Stimulated activated CD4-positive, alpha-beta T cell treated with anti-CD3 and anti-CD28 coated beads, Interleukin-1b, Interleukin-23, amount 100 ng/mL, for 1 hour (primary cell): ENCODE measurements at places on chromosomes 3 and 15.

DNA sequence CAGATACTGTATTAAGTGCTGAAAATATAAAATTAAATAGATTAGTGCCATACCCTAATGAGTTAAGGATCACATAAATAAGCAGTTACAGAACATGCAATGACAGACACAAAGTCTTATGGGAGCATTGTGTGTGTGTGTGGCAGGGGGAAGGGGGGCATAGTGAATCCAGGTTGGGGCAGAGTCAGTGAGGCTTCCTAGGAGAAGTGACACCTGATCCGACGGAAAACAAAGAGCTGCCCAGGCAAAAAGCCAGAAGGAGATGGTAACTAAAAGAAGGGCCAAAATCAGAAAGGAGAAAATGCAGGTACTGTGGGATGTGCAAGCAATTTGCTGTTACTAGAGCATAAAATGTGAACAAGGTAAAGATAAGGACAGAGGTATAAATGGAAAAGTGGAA, 80.1 kb upstream of the CHRM5 start:
- no peak for DNase-seq

GRCh38 chr3:44359146-44359751, 20.7 kb downstream of the TCAIM start:
- no peak for DNase-seq

- DNase-seq = no peak
Measured at GRCh38 chr3:150469931-150470740, 62.0 kb downstream of the TSC22D2 start.

DNA sequence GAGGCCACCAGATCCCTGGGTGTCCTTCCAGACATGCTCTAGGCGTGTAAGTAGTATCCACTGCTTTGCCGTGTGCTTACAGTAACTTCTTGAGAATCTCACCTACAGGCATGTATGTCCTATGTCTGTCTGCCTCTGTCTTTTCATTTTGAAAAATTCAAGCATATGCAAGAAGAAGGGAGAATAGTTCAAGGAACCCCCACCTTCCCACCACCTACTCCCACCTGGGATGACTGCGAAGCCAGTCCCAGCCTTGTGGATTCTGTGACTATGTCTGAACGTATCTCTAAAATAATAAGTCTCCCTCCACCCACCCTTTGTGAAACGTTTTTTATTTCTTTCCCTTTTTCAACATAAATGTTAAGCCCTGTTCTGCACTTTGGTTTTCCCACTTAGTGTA, 15.0 kb downstream of the CHST13 start:
- DNase-seq = no peak

GRCh38 chr3:11367143-11367693, 95.0 kb downstream of the ATG7 start:
- no peak for DNase-seq

- no peak for DNase-seq
Measured at GRCh38 chr15:90365414-90366055, 13.5 kb downstream of the ZNF774 start.

DNA sequence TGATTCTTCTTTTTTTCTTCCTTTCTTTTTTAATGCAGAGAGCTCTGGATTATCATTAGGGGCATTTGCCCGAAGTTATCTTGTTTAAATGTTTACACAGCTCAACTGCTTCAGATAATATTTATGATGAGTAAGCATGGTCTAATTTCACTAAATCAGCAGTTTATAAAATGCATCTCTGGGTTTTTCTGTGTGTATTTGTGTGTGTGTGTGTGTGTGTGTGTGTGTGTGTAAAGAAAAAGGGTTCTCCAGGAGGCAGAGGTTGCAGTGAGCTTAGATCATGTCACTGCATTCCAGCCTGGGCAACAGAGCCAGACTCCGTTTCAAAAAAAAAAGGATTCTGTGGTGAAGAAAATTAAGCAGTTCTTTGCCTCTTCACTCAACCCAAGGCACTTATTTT, 25.9 kb upstream of the TNFSF10 start:
- DNase-seq = no peak

GRCh38 chr15:60758961-60759729, 280.2 kb upstream of the ICE2 start:
- DNase-seq = no peak

GRCh38 chr3:194654443-194654842, 17.5 kb downstream of the LSG1 start:
- DNase-seq = no peak

DNA sequence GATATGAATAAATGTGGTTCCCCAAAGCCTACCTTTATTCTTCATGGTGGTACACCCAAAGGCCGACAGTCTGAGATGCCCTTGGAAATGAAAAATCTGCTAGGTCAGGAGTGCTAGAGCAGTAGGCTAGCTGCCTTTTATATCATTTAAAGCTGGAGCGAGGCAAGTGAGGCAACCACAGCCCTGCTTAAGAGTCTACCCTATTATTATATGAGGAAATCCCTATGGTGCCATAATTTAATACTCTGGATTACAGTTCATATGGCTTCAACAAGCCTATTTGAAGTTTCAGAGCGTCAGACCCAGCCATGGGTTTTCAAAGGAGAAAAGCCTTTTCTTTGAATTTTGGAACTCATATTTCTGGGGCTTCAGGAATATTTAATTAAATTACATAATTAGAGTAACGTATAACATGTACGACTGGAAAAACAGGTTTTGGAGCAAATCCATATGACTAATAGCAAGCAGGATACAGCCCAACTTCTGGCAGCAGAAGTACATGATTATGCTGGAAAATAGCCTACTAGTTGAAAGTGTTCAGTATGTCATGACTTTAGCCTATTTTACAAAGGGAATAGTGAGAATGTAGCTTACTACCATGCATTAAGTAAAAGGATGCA, 18.0 kb upstream of the SLTM start:
- DNase-seq = no peak

DNA sequence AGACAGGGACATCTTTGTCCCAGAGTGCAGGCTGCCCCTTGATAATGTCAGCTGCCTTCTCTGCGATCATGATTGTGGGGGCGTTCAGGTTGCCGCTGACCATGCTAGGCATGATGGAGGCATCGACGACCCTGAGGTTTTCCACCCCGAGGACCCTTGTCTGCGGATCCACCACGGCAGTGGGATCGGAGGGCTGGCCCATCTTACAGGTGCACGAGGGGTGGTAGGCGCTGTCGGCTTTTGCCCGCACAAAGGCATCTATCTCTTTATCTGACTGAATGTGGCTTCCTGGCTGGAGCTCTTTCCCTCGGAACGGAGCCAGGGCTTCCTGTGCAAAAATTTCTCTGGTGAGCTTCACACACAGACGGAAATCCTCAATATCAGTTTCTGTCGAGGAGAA, 28.4 kb downstream of the CHDH start:
- DNase-seq = no peak

DNA sequence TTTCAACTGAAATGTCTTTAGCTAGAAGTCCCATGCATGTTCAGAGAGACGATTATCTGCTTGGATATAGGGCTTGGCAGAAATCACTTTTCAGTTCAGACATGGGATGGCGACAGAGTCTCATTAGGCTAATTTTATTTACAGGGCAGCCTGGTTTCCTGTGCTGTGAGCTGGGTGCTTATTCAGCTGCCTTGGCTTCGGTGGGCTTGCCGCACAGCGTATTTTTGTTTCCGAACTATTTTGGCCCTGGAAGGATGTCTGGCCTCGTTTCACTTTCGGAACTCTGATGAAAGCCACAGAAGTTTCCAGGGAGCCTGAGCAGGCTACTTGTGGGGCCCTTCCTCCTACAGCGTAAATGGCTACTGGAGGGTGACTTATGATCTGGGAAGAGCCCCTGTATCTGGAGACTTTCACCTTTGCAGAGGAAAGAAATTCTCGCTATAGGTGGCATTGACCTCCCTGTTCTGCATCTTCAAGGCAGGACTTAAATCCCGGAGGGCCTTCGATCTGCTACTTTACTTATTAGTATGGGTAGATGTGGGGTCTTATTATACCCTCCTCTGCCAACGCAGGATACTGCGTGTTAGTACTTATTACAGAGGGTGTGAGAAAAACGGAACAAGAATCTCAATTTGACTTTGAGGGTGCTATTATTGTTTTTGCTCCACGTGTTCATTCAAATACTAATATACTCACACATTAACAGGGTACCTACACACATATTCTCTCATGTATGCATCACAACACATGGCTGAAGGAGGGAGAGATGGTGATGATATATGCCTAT, 364.0 kb upstream of the RBMS3 start:
- DNase-seq = no peak

DNA sequence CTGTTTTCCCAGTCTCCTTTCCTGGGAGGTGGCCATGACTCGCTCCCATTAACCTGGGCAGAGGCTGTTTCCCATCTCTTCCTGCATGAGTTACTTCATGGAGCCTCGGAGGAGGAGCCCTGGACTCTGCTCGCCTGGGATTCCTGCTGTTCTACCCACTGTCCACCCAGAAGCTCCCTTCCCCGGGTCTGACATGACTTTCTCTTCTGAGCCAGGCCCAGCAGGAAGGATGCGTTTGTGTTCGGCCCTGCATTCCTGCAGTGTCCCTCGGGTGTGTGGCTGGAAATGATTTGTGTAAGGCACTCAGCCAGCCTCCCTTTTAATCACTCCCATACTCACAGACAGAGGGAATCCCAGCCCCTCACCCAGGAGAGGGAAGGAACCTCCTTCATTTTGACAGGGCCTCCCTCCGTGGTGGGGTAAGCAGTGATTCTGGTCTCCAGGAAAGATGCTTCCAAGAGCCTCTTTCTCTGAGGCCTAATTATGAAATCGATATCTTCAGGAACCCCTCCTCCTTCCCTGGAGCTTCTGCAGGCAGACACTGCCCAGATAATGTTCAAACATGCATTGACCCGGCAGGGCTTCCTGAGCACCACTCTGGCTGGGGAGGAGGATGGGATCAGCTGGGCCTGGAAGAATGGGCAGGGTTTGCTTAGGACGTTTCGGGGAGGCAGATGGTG, 41.6 kb upstream of the DLG1 start:
- DNase-seq = no peak

- DNase-seq = no peak
Measured at GRCh38 chr3:32216172-32216783, 22.2 kb upstream of the CMTM8 start.

DNA sequence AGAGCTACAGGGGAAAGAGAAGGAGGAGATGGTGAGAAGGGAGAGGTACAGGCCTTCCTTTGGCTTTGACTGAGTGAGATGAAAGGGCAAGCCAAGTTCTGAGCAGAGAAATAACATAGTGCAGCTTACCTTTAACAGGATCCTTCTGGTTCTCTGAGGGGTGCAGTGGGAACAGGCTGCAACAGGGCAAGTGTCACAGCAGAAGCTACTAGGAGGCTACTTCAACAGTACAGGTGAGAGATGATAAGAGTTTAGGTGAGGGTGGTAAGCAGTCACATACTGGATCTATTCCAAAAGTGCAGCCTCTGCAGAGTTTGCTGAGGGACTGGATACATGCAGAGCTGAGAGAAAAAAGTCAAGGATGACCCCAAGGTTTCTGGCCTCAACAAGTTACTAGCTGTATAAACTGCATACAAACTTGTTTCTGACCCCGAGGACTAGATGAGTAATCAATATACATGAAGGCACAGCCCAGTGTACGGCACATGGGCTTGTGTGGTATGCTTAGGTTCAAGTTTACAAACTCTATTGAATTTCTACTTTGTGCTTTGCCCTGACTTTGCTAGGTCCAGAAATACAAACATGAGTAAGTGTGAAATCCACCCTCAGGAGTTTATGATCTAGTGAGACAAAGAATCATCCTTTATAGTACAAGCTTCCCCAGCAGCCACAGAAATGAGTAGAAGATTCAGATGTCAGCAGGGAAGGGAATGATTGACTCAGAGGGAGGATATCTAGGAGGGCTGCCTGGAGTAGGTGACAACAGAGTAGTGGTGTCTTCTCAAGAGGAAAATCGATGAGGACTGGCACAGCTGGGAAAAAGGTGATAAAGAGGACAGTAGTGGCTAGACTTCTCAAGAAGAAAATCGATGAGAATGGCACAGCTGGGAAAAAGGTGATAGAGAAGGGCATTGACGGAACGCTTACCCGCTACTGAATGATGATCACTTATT, 78.2 kb upstream of the TJP1 start:
- DNase-seq = no peak

- no peak for DNase-seq
Measured at GRCh38 chr3:126958638-126959085, 24.3 kb upstream of the PLXNA1 start.

DNA sequence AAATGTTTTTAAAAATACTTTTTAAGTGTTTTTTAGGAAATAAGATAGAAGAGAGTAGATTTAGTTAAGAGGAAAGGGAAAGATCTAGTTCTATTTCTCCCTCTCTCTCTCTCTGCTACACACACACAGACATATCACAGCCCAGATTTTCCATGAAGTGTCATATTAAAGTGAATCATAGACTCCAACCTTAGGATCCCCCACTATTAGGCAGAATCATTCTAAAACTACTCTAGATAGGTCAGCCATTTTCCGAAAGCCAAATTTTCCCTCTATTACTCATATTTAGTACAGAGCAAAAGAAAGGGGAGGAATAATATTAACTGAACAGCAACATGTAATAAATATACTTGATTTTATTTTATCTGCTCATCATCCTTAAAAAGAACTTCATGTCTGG, 45.1 kb upstream of the RSL24D1 start:
- DNase-seq = no peak

- no peak for DNase-seq
Measured at GRCh38 chr3:16101295-16102186, 72.9 kb upstream of the GALNT15 start.

DNA sequence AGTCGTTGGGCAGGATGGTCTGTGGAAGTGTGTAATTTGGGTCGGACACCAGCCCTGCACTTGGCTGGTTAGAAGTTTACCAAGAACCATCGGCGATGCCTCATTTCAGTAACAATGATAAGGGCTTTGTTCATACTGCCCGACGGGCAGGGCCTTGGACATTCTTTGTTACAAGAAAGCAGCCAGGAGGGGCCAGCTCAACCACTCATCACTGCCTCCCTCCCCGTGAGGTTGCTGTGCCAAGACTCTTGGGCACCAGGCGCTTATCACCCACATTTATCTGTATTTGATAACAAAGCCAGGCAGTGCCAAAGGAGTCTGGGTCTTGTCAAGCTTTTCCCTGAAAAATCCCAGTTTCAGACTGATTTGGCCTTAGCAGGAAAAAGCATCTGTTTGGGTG, 235.0 kb downstream of the ADAMTS17 start:
- no peak for DNase-seq

DNA sequence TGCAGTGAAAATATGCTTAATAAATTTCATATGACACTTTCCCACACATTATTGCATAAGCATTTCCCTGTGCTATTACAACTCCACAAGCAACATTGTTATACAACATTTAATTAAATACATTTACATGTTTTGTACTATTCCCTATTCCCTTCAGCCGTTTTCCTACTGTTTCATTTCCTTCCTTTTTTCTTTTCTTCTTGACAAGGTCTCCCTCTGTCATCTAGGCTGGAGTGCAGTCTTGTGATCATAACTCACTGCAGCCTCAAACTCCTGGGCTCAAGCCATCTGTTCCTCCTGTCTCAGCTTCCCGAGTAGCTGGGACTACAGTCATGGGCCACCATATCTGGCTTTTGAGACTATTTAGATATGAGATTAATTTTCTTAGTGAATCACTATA, 254.7 kb downstream of the NFKBIZ start:
- no peak for DNase-seq

GRCh38 chr3:163919154-163919553, 1159.1 kb downstream of the SI start:
- DNase-seq = no peak

- DNase-seq = no peak
Measured at GRCh38 chr3:22977042-22977441, 226.1 kb upstream of the UBE2E2 start.

GRCh38 chr15:65653341-65653740, 31.6 kb downstream of the SLC24A1 start:
- DNase-seq = no peak
